ENCODE measurements at places on chromosomes 1 and 21.

- DNase-seq, result no peak
Measured at GRCh38 chr21:26966649-26967061, 233 bp downstream of the ADAMTS5 start.

DNA sequence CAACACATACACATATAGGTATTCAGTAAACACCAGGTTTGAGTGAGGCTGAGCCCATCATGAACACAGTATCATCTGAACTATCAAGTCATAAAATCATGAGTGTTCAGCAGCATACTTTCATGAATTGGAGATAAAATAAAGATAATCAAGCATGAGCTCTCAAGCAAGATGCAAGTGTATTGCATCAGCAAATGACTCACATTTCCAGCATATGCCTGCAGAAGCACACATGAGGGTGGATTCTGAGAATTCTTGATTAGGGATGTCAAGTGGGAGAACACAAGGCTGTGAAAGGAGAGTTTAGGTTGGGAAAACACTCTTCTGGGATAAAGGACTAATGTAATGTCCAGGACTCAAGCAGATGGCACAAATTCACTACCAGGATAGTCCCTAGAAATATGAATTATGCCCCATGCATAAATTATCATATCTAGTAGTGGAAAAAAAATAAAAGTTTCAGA, 299.2 kb downstream of the SRGAP2C start:
- no peak for DNase-seq

DNA sequence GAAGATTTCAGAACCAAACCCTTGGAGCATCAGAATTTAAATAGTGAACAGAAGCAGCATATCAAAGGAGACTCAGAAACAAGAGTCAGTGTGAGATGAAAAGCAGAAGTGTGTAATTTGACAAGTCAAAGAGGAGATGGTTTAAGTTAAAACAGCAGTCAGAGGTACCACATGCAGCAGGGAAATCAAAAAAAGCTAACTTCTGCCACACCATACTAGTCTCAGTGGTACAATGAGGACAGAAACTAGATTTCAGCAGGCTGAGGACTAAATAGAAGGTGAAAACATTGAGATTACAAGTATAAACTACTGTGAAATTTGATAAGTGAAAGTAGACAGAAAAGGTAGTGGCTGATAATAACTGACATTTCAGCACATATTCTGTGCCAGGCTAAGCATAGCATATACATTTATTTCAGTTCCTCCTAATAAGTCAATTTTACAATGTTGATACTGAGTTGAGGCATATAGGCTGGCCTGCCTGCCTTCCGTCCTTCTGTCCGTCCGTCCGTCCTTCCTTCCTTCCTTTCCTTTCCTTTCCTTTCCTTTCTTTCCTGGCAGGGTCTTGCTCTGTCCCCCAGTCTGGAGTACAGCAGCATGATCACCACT, 12.6 kb downstream of the SUCO start:
- no peak for DNase-seq

DNA sequence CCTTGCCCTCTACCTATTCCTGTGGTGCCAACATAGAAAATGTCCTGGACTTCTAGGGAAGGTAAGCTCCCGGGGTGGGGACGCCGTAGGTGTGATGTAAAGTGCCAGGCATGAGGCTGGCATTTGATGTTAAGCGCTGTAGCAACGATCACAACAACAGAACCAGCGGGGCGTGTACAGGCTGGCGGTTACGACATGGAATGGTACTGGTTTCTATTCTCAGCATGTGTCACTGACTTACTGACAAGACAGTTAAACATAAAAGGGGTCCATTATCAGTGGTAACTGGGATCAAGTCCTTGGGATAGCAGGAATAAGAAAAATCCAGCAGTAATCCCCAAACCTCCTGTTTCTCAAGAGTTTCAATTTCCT, 58.9 kb downstream of the TGFBR3 start:
- DNase-seq, result no peak

- DNase-seq, result peak; percentile 61
Measured at GRCh38 chr1:21334214-21335087, 44.2 kb upstream of the ECE1 start.

DNA sequence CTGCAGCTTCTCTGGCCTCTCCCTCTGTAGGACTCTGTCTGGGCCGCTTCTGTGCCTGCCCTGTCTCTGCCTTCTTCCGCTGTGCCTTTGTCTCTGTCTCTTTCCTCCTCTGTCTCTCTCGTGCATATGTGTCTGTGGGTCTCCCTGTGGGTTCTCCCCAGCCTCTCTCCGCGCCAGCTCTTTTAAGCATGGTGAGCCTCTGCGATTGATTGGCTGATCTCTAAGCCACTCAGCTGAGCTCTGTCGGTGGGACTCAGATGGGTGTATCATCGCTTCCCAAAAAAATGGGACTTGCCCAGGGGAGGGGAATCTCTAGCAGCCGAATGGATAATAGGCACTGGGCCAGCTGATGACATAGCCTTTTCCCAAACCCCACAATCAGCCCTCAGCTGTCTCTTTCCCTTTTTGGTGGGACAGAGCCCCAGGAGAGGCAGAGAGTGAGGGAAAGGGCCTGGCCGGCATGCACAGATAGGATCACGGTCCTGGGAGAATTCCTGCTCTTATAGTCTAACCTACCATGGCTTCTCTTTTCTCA, at the start of gene ADAMTS4:
Gene ADAMTS4 (minus strand): TSS at position 158 of the 535 bp plus-strand sequence. CDS start 427 bp downstream, outside the sequence.
- DNase-seq, result peak; percentile 59

All from anterior cingulate cortex (tissue), 58 donors.